NCI-H1092 (cell line): ENCODE measurements at places on chromosomes 11 and 22.

DNA sequence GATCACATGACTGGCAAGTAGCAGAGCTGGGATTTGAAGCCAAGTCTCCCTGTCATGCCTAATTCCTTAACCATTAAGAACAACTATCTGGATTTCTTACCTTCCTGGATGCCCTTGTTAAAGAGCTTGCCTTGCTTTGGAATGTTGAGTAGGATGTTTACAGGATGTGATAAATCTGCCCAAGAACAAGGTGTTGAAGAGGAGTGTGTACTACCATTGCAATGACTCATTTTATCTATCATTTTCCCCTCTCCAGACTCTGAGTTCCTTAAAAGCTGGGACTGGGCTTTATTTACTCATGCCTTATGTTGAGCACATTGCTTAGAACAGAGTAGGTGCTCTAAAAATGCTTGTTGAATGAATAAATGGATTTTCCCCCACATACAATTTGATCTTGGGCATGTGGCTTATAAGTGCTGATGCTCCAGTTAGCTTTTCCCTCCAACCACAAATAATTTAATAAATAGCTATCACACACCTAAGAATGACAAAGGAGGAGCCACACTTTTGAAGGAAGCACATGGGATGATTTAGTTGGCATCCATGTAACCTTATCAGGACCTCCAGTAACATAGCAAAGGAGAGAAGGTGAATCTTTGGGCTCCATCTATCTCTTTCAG lies 268.6 kb upstream of the SESN3 start:
- DNase-seq = no peak

DNA sequence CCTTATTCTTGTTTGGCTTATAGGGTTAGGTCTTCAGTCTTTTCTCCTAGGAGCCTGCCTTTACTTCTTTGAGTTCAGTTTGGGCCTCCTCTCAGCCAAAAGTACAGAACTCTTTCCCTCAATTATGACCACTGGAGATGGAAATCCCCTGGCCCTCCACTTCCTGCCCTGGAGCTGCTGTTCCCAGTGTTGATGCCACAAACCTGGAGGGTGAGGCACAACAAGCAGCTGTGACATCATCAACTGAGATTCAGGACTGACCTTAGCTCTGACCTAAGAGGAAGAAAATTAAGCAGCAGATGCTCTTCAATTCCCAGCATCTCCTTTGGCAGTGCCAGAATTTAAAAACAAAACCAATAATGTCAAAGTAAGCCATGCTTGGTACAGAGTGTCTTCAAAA lies 3.0 kb downstream of the ABTB2 start:
- DNase-seq = no peak

DNA sequence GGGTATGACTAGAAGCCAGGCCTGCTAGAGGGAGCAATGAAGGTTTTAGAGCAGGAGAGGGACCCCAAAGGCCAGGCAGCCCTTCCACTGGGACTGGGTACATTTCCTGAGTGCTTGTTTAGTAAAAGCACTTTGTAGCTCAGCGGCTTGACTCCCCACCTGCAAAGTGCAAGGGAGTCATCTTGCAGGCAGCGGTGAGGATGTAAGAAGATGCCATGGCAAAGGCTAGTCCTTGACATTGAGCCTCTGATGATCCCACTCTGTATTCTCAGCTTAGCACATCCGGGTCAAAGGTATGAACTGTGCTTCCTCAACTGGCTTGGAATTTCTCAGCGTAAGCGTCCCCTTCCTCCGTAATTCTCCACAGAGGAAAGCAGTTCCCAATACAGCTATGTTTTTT lies 3.1 kb upstream of the UBE2L3 start:
- DNase-seq = no peak

DNA sequence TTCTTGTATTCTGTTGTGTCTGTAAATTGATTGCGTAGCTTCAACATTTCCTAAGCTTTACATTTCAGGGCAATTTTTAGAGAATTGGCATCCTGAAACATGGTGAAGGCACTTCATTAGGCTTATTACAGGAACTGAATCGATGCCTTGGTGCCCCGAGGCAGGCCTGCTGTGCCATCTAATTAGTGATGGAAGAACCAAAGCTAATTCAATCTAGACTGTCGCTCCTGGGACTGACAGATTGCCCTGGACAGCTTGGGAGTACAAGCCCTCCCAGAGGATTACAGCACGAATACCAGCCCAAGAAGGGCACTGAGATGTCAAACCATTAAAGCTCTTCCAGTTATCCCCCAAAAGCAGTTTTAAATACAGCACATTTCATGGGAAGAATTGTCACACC lies 243.2 kb upstream of the ZC3H12C start:
- no peak for DNase-seq

- no peak for DNase-seq
Observed at GRCh38 chr11:33723238-33723881, 12.9 kb downstream of the CD59 start.

GRCh38 chr11:35376613-35377012 lies 42.7 kb downstream of the SLC1A2 start:
- DNase-seq = no peak

- no peak for DNase-seq
Observed at GRCh38 chr11:20760811-20761210, 91.4 kb downstream of the NELL1 start.

GRCh38 chr11:44936525-44936924 lies 14.2 kb downstream of the TP53I11 start:
- DNase-seq = peak; percentile 79

DNA sequence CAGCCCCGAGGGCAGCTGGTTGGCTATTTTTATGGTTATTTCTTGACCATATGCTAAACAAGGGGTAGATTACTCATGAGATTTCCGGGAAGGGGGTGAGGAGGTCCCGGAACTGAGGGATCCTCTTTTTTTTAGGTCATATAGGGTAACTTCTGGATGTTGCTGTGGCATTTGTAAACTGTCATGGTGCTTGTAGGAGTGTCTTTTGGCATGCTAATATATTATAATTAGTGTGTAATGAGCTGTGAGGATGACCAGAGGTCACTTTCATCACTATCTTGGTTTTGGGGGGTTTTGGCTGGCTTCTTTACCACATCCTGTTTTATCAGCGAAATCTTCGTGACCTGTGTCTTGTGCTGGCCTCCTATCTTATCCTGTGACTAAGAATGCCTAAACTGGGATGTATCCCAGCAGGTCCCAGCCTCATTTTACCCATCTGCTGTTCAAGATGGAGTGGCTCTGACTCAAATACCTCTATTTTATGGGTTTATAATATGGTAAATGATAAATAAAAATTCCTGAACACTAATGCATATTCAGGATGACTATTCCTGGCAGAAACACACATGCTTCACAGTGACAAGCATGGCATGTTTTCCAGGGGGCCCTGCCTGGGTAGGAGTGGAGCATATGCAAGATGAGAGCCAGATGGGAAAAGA lies 11.2 kb downstream of the KREMEN1 start:
- DNase-seq = no peak

DNA sequence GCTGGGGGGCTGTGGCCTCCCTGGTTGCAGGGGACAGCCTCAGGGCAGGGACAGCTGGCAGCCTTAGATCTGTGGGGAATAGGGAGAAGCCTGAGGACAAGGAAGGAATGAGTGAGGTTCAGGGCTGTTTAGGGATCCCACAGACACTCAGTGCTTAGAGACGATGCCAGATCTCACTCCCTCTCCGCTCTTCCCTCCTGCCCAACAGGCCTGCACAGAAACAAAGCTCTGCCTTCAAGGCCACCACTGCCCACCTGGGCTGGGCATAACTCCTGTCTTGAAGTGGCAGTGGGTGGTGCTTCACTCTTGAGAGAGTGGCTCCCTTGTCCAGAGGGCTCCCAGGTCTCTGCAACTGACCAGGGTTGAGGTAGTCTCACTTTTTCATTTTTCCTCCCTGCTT lies 13.1 kb upstream of the CENATAC start:
- DNase-seq = no peak

GRCh38 chr22:49737101-49737551 lies 90.5 kb downstream of the BRD1 start:
- no peak for DNase-seq

GRCh38 chr11:81970886-81971285 lies 762.8 kb downstream of the FAM181B start:
- DNase-seq = no peak

- no peak for DNase-seq
Observed at GRCh38 chr11:79243422-79244210, 197.2 kb downstream of the TENM4 start.

GRCh38 chr11:67276781-67277230 lies 10.5 kb downstream of the GRK2 start:
- DNase-seq = no peak

DNA sequence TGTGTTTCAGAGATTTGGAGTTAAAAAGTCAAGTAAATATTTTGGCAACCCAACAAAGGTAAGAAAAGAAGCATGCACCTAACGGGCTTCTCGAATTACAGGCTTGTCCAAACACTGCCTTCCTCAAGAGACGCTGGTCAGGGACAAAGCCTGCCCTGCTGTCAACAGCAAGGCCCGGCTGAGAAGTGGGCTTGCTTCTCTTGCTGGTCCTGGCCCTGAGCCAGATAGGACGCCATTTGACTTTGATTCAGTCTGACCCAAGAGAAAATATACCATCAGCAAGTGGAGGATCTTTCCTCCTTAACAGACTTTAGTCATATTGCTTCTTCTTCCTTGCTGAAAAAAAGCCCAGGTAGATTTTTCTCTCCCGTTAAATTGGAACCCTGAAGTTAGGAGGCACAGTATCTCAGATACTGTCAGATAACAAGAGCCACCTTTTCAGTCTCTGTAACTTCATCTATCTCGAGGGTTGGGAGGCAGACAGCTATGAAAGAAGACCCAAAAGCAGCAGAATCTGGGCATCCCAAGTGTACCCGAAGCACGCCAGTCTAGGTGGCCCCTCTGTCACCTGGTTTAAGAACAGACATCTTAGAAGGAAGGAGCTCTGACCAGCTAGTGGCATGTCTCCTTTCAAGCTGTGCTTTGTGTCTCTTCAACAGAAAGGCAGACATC lies 57.5 kb downstream of the C22orf31 start:
- peak; percentile 65 for DNase-seq

GRCh38 chr11:126079621-126080124 lies 17.0 kb upstream of the CDON start:
- peak; percentile 51 for DNase-seq

DNA sequence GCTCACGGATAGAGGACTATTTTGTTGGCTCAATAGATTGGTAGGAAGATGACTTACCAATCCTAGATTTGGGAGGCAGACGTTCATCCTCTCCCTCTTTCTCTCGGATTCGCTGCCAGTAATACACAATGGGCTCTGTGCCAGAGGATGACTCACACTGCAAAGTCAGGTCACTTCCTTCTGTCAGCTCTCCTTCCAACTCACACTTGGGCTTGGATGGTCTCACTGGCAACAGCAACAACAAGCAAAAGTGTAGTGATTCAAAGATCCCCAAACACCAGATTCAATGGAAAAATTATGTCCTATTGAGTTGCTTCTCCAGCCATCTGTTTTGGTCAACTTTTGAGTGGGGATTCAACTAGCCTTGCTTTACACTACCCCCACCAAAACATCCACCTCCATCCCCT lies 21.7 kb upstream of the HSPA8 start:
- DNase-seq = no peak

GRCh38 chr22:38415561-38416321 lies 39.3 kb downstream of the KCNJ4 start:
- DNase-seq = no peak

- DNase-seq = no peak
Observed at GRCh38 chr11:95229199-95229992, 1.6 kb downstream of the SESN3 start.

DNA sequence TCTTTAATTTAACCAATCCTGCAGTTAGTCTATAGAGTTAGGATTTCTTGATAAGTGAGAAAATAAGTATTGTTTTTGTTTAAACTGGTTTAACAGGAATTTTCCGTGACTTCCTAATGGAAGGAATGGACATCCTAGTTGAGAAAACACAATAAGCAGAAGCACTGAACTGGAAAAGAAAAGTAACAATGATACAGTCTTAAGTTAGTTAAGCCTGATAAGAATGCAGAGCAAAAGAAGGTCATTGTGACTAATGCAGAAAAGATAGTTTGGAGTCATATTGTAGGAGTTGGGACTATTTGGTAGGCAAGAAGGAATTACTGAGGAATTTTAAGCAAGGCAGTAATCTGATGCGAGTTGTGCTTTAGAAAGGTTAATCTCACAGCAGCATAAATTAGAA lies 11.7 kb downstream of the RNF141 start:
- no peak for DNase-seq

DNA sequence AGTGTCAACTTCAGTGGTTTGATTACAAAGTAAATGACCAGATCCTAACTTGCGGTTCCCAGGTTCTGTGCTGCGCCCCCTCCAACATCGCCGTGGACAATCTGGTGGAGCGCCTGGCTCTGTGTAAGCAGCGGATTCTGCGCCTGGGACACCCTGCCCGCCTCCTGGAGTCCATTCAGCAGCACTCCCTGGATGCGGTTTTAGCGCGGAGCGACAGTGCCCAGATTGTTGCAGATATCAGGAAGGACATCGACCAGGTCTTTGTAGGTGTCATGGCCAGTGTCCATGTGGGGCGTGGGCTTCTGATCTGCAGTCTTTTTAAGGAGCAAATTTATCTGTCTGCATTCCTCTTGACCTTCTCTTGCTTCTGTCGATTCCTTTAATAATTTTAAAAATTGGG lies 11.1 kb downstream of the IGHMBP2 start:
- no peak for DNase-seq

- DNase-seq = peak; percentile 57
Observed at GRCh38 chr22:17369439-17370025, at the start of gene CECR2. Gene CECR2 (plus strand): TSS chr22:17369460. CDS start chr22:17369784, 324 bp downstream.

GRCh38 chr11:65491163-65491465 lies 7.7 kb upstream of the MALAT1 start:
- no peak for DNase-seq

- no peak for DNase-seq
Observed at GRCh38 chr11:68351450-68352275, 39.3 kb downstream of the LRP5 start.

DNA sequence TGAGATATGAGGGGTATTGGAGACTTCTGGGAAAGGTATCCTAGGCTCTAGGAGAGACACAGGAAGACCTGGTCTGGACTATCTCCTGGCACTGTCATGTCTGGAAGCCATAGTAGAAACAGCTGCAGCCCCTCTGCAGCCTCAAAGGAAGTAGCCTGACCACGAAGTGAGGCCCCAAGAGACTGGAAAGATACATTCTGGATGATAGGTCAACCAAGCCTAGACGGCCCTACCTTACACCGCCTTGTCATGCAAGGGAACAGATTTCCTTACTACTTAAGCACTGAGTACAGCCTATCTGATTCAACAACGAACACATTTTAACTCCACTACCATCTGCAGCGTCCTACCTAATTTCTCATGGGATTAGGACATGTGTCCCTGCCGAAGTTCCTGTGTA lies 31.1 kb downstream of the UQCR10 start:
- DNase-seq = no peak

- no peak for DNase-seq
Observed at GRCh38 chr11:89487016-89487415, 4.2 kb downstream of the NOX4 start.
